Right lobe of liver (tissue), 6 donors: ENCODE measurements at places on chromosomes 2 and 18.

DNA sequence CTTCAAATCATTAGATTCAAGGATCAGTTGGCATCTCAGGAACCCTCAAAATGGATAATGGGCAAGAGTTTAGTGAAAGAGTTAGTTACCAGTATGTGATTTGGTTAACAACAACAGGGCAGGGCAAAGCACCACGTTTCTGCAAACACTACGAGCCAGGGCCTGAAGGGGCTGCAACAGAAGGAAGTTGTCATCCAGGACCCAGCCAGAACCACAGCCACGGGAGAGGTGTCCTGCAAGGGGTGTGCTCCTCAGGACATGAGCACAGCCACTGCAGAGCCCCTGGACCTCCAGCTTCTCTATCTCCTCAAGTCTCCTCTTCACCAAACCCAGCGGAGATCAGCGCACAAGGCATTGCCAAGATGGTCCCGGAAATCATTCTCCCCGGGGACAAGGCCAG lies 173.3 kb upstream of the PIEZO2 start:
- DNase-seq = no peak

DNA sequence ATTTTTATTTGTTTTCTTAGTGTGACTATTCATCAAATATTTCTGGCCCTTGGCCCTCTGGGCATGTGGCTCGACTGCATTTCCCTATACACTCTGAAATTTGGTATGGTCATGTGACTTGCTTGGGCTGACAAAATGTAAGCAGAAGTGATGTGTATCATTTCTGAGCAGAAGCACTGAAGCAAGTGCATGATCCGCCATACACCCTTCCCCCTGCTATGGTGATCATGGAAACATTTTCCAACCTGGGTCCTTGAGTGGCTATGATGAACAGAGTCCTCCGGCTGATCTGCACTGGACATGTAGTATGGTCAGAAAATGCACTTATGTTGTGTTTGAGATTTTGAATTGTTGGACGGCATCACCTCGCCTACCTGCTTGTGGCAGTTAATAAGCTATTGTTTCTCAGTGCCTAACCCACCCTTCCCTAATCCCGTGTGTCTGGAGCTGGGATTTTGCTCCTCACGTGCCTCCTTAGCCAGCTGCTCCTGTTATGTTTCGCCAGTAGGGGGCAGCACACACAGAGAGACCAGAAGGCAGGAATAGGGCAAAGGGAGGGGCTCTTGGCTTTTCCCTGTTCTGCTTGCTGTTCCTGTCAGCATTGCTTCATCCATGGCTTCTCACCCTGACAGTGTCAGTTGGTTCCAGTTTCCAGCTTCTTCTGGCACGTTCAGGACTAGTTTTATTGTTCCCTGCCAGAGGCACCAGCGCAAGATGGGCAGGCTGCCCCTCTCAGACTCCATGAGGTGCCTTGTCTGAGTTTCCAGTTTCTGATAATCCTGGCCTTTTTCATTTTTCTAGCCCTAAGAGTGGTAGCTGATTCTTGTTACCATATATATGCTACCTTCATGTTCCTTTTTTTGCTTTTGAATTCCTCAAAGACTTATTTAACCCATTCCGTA lies 207.4 kb downstream of the ARL6IP6 start:
- peak; percentile 33 for DNase-seq

DNA sequence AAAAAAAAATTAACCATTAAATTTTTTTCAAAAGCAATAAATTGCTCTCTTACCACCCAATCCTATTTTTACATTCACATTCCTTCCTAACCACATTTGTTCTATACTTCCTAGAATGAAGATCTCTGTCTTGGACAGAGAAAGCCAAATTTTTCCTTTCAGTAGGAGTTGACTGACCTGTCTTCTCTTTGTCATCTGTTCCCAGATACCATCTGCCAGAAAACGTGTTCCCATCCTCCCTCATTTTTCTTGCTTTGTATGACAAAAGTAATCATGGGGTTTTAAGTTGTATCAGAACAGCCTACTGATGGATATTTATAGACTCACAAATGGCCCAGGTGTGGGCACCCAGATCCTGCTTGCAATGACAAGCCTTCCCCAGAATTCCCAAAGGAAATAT lies 182.1 kb downstream of the CYP26B1 start:
- no peak for DNase-seq

GRCh38 chr2:199414001-199414400 lies 43.7 kb downstream of the SATB2 start:
- DNase-seq = no peak

- DNase-seq = no peak
Observed at GRCh38 chr2:217149087-217149660, 289.3 kb upstream of the TNP1 start.
